ENCODE measurements at places on chromosomes 3 and 15.
A peak's percentile ranks its signal among the peaks of the same experiment; 100 is the strongest.

DNA sequence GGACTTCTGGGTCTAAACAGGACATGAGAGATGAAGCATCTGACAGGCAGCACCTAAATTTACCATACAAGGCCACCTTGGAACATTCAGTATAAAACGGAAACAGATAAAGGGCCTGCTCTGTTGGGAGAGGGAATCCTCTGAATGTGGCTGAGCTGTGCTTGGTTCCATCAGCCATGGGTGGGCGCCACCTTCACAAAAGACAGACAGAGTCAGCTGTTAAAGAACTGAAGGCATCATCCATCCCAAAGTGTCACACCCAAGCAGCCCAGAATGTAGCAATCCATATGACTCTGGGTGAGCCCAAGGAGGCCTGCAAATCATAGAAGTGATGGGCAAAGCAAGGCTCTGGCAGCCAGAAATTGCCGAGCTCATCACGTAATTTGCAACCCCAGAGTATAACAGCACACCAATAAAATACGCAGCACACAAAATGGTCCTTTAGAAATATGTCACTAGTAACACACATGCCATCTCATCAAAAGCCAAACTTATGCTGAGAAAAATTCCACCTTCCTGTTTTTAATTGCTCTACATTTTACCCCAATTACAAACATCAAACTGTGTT lies 24.8 kb upstream of the RBP1 start:
- no peaks in the 10 kb centered on the region for H3K4me1 ChIP-seq
- H3K4me3 ChIP-seq = no peak overlapping the region
- no peak for DNase-seq

- H3K4me1 ChIP-seq = peaks cover 59% of the 10 kb centered on the region
- peak; percentile 28 for DNase-seq
- peak overlapping the region; percentile 91 for H3K27ac ChIP-seq
- peak overlapping the region; percentile 91 for H3K4me3 ChIP-seq
- no peaks in the 10 kb centered on the region for H3K27me3 ChIP-seq
- peaks cover 19% of the 10 kb centered on the region for H3K36me3 ChIP-seq
Observed at GRCh38 chr3:184812662-184813042, 686 bp downstream of the VPS8 start.

DNA sequence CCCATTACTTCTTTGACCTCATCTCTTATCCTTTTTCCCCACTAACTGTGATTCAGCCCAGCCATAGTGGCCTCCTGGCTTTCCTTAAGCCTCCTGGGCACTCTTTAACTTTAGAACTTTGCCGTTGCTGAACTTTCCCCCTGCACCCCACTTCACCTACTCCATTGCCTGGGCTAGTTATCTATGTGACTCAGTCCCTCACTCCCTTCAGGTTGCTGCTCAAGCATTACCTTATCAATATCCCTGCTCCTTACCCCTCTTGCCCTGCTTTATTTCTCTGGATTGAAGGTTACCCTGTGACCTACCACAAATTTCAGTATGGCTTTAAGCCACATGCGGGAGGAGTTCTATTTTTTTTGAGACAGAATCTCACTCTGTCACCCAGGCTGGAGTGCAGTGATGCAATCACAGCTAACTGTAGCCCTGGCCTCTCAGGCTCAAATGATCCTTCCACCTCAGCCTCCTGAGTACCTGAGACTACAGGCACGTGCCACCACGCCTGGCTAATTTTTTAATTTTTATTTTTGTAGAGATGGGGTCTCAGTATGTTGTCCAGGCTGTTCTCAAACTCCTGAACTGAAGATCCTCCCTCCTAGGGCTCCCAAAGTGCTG lies 3.4 kb downstream of the MON1A start:
- DNase-seq = no peak
- H3K27me3 ChIP-seq = no peaks in the 10 kb centered on the region
- H3K27ac ChIP-seq = no peak overlapping the region
- peaks cover 16% of the 10 kb centered on the region for H3K4me1 ChIP-seq
- no peak overlapping the region for H3K4me3 ChIP-seq

DNA sequence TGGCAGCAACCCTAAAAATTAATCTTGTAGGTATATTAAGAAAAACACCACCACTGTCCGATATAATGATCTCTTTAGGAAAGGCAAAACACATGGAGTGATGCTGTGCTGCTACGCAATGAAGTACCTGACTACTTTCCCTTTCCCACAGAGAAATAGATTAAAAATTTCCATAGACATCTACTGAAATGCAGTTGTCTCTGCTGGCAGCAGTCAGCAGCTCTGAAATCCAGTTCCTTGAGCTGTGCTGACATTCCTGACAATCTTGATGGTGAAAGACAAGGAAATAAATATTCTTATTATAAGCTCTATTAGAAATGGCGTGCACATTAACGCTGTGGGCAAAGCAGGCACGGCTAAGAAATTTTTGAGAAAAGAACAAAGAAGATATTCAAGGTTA lies 287.6 kb downstream of the IL5RA start:
- no peak overlapping the region for H3K4me3 ChIP-seq
- no peaks in the 10 kb centered on the region for H3K36me3 ChIP-seq
- no peaks in the 10 kb centered on the region for H3K4me1 ChIP-seq

- no peak overlapping the region for H3K4me3 ChIP-seq
- H3K27ac ChIP-seq = no peak overlapping the region
- no peaks in the 10 kb centered on the region for H3K27me3 ChIP-seq
Observed at GRCh38 chr3:5874931-5875341, 687.4 kb downstream of the EDEM1 start.

GRCh38 chr3:48963591-48963990 lies 26.4 kb upstream of the P4HTM start:
- H3K4me3 ChIP-seq = no peak overlapping the region
- H3K4me1 ChIP-seq = peaks cover 24% of the 10 kb centered on the region
- peaks cover 60% of the 10 kb centered on the region for H3K36me3 ChIP-seq
- no peak overlapping the region for H3K27ac ChIP-seq
- no peaks in the 10 kb centered on the region for H3K27me3 ChIP-seq
- no peak for DNase-seq

GRCh38 chr3:129261894-129262293 lies 12.5 kb downstream of the COPG1 start:
- no peak overlapping the region for H3K4me3 ChIP-seq
- H3K36me3 ChIP-seq = peaks cover 83% of the 10 kb centered on the region
- DNase-seq = no peak

DNA sequence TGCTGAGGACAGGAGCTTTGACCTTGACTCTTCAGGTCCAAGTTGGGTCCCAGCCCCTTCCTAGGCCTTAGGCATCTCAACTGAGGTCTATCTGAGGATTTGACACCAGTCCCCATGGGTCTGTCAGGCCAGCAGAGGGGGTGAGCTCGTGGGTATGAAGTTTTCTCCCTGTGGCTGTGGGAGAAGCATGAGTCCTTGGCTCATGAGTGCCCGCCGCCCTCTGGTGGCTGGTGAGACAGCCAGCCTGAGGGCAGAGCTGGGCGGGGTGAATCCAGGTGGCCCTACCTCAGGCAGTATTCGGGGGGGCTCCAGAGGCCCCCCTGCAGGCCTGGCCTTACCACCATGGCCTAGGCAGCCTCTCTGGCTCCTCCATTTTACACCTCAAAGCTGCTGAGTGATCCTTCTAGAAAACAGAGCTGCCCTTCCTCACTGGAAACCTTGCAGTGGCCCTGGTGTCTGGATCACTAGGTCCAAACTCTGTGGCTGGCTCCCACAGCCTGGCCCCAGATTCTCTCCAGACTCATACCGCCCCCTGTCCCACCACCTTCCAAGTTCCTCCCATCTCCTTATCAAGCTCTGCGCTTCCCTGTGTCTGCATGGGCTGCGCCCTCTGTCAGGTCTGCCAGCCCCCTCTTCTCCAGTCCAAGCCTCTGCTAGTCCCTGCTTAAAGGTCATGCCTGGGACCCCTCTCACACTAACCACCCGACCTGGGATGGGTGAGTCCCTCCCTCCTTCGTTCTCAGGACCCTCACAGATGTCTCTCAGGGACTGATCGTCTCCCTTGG lies 16.1 kb downstream of the SH2D7 start:
- H3K4me1 ChIP-seq = peaks cover 48% of the 10 kb centered on the region
- no peaks in the 10 kb centered on the region for H3K27me3 ChIP-seq
- no peaks in the 10 kb centered on the region for H3K36me3 ChIP-seq
- no peak overlapping the region for H3K4me3 ChIP-seq

- H3K27ac ChIP-seq = no peak overlapping the region
- H3K36me3 ChIP-seq = no peaks in the 10 kb centered on the region
Observed at GRCh38 chr3:44885618-44886017, 11.2 kb downstream of the TGM4 start.

Data from activated T-helper 2 cell treated with anti-CD3 and anti-CD28 coated beads, Interferon-gamma antibody, Interleukin-2, Interleukin-4, amounts not matched to agents 10 μg/mL and 5 μg/mL and 100 μg/mL, durations not matched to agents 14 hours and 24 hours and 36 hours (primary cell).